Activated CD4-positive, alpha-beta T cell treated with anti-CD3 and anti-CD28 coated beads, Interleukin-2, amount 50 U/mL, for 48 hours (primary cell): ENCODE measurements at places on chromosomes 1 and 21.

GRCh38 chr1:225908013-225908640 lies 15.9 kb downstream of the PYCR2 start:
- no peak for DNase-seq

- DNase-seq = no peak
Measured at GRCh38 chr1:197913495-197914276, 3.5 kb upstream of the LHX9 start.

DNA sequence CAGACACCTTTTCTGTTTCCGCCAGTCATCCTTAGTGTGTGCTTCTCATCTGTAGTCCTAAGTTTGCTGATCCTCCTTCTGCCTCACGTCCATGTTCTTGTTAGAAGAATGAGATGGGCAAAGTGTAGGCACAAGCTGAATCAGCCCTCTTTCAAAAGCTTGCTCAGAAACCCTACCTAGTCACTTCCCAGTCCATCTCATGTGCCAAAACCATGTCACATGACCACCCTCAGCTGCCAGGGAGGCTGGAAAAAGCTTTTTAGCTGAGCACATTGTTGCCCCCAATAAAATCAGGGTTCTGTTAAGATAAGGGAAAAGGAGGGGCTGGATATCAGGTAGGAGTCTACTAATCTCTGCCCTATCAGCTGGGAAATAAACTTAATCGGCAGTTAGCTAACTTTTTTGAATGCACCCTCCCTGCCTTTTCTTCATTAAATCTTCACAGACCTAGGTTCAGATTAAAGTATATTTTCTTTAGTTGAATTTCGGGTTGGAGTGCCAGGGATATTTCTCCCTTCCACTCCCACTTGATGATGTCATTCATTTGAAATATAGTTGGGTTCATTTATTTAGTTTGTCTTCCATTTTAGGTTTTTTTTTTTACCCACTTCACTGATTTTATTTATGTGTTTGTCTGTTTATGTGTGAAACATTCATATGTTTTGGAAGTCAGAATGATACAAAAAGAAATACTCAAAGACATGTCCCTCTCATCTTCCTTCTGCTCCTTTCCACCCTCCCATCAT lies 129.2 kb downstream of the ROR1 start:
- no peak for DNase-seq

- no peak for DNase-seq
Measured at GRCh38 chr1:155125511-155125945, 2.1 kb upstream of the EFNA1 start.

GRCh38 chr1:116461723-116462122 lies 88.7 kb downstream of the ATP1A1 start:
- DNase-seq = no peak

GRCh38 chr1:203480084-203480483 lies 4.5 kb downstream of the PRELP start:
- DNase-seq = no peak

GRCh38 chr1:12450090-12450755 lies 167.8 kb downstream of the DHRS3 start:
- no peak for DNase-seq

DNA sequence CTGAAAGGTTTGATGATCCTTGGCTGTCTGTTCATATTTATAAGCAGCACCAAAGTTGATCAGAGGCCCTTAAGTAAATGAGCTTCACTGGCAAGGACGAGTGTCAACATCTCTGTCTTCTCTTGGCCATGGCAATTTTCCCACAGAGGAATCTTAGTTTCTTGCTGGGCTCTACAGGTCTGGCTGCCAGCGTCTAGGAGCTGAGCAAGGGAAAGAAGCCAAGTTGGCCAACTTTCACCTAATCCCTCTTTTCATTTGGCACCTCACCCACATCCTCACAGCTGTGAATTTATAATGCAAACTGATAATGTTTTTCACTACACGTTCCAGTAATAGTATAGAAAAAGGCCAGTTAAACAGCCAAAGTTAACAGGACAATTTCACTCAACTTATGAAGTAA lies 99.0 kb upstream of the LBR start:
- no peak for DNase-seq
